IPS DF 19.7 (cell line): ENCODE measurements at places on chromosomes 13 and 19.

DNA sequence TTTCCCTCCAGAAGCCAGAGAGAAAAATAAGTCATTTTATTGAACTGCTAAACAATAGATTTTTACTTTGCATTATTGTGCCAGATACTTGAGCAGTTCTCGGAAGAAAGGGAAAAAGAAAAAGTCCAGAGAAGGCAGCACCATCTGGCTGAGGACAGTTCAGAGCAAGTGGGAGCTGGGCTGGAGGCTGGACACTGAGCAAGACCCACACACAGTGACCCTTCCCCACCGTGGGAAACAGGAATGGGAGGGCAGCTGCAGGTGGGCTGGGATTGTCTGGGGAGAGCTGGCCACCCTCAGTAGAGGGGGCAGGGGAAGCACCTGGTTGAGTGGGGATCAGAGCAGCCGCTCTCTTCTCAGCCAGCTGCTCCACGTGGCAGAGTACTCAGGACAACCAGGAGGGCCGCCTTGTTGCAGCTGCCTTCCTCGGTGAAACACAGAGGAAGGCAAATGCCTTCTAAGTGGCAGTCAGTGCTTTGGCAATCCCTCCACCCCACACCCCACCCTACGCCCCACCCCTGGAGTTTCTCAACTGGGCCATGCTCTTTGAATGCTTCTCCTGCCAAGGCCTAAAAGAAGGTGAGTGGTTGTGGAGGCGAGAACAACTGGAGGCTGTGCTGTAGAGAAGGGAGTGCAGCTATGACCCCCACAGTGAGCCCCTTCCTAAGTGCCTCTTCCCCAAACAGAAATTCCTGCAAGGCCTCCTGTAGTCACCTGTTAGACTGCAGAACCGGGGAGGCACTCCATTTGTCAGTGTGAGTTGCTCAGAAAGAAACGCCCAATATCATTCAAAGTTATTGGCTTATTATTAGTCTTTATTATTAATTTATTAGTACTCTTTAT lies 179.3 kb downstream of the ZIC5 start:
- DNase-seq, result no peak

DNA sequence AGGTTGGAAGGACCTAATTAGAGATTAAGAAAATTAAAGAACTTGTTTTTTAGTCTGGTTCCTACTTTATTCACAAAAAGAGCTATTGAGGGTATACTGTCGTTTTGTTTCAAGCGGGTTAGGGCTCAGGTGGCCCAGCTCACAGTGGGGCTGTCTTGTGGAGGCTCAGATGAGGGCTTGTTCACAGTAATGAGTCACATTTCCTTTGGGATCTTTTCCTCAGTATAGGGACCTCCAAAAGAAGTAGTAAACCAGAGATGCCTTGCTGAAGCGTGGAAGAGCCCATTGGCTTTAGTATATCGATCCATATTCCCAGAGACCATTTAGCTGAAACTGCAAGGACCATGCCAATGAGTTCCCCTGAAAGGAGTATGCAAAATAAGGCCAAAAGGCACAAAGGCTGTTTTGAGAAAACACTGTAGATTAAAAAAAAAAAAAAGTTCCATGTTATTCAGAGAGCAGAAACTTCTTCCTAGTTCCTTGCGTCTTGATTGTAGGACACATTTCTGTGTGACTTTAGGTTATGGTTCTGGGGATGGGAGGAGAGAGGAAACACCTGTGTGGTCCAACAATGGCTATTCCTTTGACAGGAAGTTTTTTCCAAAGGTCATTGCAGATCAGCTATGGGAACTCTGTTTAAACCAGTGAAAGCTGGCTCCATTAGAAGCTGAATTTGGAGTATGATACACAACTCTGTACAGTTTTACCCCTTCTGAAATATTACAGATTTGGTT lies 32.8 kb upstream of the GPI start:
- DNase-seq, result no peak

GRCh38 chr19:54164369-54165068 lies 5.0 kb upstream of the LENG1 start:
- DNase-seq, result no peak

- DNase-seq, result no peak
Observed at GRCh38 chr19:1495051-1495798, 4.2 kb downstream of the REEP6 start.

DNA sequence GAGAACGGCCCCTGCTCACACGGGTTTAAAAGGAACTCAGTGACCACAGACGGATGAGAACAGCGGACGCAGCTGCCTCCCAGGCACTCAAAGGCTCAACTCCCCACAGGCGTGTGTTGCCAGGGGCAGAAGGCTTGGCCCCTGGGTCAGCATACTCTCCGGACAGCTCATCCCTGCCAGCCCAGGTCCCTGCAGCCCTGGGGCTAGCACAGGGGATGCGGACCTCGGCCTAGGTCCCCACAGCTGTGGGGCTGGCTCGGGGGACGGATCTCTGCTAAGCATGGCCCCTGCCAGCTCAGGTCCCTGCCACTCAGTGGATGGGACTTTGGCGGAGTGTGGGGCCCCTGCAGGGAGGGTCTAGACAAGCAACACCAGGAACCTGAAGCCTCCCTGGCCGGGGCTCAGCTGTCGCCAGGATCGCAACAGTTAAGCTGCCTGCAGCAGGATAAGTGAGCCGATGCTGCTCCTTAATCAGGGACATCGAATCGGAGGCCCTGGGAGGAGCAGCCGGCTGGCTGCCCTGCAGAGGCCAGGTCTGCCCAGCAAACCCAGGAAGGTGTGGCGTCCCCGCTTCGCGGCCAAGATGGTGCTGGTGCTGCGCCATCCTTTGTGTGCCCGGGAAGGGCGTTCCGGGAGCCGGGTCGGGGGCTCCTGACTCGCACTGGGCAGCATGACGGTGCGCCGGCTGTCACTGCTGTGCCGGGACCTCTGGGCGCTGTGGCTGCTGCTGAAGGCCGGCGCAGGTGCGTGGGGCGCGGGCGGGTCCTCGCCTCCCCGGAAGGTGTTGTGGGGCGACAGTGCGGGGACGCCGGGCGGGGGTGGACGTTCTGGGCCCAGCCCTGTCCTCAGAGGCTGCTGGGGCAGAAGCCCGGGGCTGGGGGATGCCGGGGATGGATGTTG lies 32.5 kb downstream of the MCF2L start:
- no peak for DNase-seq

DNA sequence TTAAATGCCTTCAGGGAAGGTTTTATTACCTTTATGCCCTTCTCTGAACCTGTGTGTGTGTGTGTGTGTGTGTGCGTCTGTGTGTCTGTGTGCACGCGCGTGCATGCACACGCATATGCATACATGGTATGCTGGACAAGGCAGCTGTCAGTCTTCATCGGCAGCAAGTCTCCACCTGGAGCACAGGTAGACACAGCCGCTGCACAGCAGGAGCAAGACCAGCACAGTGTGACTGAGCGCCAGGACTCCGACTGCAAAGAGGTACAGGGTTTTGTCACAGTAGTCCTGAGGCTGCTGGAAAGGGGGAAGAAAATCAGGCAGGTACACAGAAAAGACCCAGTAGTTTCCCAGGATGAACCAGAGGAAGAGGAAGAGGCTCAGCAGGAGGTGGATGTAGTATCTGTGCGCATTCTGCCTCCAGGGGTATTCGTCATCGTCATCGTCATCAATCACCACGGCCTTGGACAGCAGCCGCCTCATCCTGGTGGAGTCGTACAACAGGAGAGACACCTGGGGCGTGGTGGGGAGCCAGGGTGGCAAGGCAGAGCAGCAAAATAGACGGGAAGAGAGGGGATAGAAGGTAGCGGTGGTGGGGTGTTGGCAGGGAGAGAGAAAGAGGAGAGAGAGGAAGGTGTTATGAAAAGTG lies 12.8 kb upstream of the DHRS12 start:
- DNase-seq, result no peak

DNA sequence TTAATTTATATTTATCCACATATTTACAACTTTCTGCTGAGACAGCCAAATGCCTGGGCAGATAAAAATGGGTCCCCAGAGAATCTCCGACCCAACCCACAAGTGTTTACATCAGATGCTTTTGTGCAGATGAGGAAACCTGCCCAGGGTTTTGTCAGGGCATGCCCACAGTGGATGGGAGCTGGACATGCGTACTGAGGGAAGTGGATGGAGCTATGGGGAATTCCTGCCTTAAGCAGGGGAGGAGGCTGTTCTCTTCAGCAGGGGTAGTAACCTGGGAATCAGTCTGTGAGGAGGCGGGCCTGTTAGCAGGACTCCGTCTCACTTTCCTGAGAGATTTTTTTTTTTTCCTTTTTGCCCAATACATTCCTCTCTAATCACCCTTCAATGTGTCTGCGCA lies 122.9 kb downstream of the RFC3 start:
- peak; percentile 12 for DNase-seq

- DNase-seq, result no peak
Observed at GRCh38 chr19:35462476-35462953, 14.5 kb downstream of the FFAR2 start.

DNA sequence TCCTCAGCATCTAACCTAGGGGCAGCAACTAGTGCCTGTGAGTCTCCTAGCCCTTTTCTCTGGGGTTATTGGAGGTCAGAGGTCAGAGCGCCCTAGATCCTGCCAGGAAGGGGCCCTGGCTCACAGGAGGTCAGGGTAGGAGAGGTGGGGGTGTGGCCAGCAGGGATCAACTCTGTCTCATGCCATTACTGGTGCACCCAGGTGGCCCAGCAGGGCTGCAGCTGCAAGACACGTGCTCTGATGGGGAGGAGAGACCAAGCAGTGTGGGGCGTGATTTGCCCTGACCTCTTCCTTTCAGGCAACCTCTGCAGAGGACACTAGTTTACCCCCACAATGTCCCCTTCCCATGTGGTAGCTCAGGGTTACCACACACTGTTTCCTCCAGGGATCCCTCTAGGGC lies 73.3 kb upstream of the ZNF30 start:
- DNase-seq, result no peak

GRCh38 chr13:110782185-110782584 lies 68.7 kb downstream of the ING1 start:
- DNase-seq, result no peak

DNA sequence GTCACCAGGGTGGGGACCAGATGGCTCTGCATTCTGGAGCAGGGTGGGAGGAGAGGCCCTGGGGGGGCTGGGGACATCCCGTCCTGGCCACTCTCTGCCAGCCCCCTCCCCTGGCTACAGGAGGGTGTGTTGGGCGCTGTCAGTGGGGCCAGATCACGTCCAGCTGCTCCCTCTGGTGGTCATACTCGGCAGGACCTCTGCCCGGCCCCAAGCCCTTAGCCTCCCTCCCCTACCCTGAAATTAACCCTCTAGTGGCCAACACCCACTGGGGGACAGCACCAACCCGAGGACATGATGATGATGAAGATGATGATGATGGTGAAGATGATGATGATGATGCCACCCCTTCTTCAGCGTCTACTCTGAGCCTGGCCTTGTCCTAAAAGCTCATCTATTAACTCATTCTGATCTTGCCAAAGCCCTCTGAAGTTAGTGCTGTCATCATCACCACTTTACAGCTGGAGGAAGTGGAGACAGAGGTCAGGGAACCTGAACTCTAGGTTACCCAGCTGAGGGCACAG lies 590 bp upstream of the LGI4 start:
- DNase-seq, result no peak

GRCh38 chr13:79810018-79810417 lies 329.1 kb downstream of the NDFIP2 start:
- DNase-seq, result no peak
